Mesenchymal stem cell (in vitro differentiated cells and primary cell): ENCODE measurements at places on chromosomes 3 and 15.
A peak's percentile ranks its signal among the peaks of the same experiment; 100 is the strongest.

DNA sequence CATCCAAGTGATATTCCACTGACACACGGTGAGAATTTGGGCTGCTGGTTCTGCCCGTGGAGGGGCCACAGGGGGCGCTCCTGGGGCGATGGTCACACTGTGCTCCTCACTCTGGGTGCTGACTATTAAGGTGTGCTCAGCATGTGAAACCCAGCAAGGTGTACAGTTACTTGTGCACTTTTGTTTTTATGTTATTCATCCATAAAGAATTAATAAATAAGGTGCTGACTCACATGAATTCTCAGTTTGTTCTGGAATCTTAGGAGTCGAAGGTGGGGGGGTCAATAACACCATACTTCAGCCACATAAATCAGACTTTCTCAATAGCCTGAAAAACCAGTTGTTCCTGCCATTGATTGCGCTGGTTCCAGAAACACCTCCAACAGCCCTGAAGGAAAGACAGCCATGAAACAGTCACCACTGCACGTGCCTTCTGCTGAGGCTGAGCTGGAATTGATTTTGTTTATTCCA, 53.5 kb upstream of the SPATA12 start:
- no peak overlapping the region for H3K4me3 ChIP-seq
- no peaks in the 10 kb centered on the region for H3K27me3 ChIP-seq
- peak overlapping the region; percentile 54 for H3K27ac ChIP-seq
- H3K4me1 ChIP-seq: peaks cover 11% of the 10 kb centered on the region
- peaks cover 9% of the 10 kb centered on the region for H3K36me3 ChIP-seq

DNA sequence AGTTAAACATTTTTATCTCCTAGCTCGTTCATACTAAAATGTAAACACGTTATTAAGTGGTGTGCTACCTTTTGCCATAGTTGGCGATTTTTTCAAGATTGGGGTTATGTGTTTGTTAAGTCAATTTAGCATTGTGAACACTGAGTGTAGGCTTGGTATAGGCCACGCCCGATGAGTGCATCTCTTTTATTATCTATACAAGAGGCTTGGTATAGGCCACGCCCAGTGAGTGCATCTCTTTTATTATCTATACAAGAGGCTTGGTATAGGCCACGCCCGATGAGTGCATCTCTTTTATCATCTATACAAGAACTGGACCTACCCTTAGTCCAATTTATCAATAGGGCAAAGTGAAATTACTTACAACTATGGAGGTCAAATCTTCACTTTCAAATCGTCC, 70.4 kb downstream of the NIPA2 start:
- DNase-seq: no peak
- peaks cover 71% of the 10 kb centered on the region for H3K36me3 ChIP-seq
- no peak overlapping the region for H3K27ac ChIP-seq
- no peaks in the 10 kb centered on the region for H3K27me3 ChIP-seq
- H3K4me3 ChIP-seq: no peak overlapping the region

GRCh38 chr15:96160269-96160668, 170.2 kb upstream of the NR2F2 start:
- H3K27me3 ChIP-seq: no peaks in the 10 kb centered on the region
- H3K27ac ChIP-seq: no peak overlapping the region
- no peaks in the 10 kb centered on the region for H3K36me3 ChIP-seq
- no peaks in the 10 kb centered on the region for H3K4me1 ChIP-seq
- DNase-seq: no peak

DNA sequence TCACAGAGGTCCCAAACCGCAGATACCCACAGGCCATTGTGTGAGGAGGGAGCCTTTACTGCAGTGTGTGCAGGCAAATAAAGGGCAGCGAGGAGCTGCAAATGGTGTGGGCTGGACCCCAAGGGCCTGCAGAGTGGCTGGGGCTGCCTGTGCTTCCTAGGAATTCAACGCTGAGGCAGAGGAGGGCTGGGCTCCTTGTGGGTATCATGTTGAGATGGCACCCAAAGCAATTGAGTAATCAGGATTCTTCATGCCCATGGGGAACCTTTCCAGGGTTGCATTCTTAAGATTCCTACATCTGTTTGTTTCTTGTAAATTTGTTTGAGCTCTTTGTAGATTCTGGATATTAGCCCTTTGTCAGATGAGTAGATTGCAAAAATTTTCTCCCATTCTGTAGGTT, 85.4 kb upstream of the LIPC start:
- H3K36me3 ChIP-seq: no peaks in the 10 kb centered on the region
- DNase-seq: no peak
- H3K27ac ChIP-seq: peak overlapping the region; percentile 31
- H3K4me1 ChIP-seq: peaks cover 7% of the 10 kb centered on the region
- no peaks in the 10 kb centered on the region for H3K27me3 ChIP-seq

GRCh38 chr15:90860450-90860849, 7.9 kb upstream of the FURIN start:
- no peaks in the 10 kb centered on the region for H3K27me3 ChIP-seq
- H3K4me3 ChIP-seq: no peak overlapping the region
- no peak for DNase-seq
- H3K36me3 ChIP-seq: no peaks in the 10 kb centered on the region

GRCh38 chr15:85621094-85621493, 173.6 kb downstream of the KLHL25 start:
- H3K27ac ChIP-seq: no peak overlapping the region
- H3K27me3 ChIP-seq: no peaks in the 10 kb centered on the region
- peaks cover 7% of the 10 kb centered on the region for H3K4me1 ChIP-seq
- H3K4me3 ChIP-seq: peak overlapping the region; percentile 85
- no peak for DNase-seq

DNA sequence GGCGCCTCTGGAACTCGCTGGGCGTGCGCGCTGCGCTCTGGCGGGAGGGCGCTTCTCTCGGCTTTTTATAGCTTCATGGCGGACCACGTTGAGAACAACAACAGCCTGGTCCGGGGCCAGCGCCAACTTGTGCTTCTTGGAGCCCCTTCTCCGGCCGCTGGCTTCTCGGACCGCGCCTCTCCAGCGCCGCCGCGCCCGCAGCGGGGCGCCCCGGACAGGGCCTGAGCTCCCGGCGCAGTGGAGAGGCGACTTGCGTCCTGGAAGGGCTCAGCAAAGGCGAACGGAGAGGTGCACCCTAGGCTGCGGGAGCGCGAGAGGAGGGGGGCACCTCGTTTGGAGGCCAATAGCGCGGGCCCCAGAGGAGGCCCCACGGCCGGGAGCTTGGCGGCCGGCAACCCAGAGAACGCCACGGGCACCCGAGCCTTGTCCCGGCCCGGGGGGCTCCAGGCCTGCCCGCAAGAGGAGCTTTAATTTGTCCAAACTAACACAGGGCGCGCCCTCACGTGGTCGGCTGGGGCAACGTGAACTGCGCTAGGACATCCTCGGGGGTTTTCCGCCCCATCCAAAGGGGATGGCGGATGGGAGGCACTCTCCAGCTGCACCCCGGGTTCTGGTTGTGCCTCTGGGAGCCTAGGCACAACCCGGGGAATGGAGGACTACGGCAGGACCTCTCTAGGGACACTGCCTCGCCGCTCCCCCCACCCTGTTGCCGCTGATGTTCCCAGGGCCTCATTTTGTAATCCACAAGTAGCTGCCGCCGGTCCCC, 37.8 kb downstream of the HMCES start:
- H3K27me3 ChIP-seq: no peaks in the 10 kb centered on the region
- peaks cover 14% of the 10 kb centered on the region for H3K4me1 ChIP-seq
- H3K4me3 ChIP-seq: peak overlapping the region; percentile 82
- peak; percentile 88 for DNase-seq
- H3K36me3 ChIP-seq: peaks cover 9% of the 10 kb centered on the region

GRCh38 chr3:29183346-29184087, 97.4 kb upstream of the RBMS3 start:
- DNase-seq: peak; percentile 81
- H3K4me3 ChIP-seq: no peak overlapping the region
- no peaks in the 10 kb centered on the region for H3K36me3 ChIP-seq
- no peaks in the 10 kb centered on the region for H3K27me3 ChIP-seq

- no peaks in the 10 kb centered on the region for H3K27me3 ChIP-seq
- peak; percentile 12 for DNase-seq
- no peaks in the 10 kb centered on the region for H3K36me3 ChIP-seq
Measured at GRCh38 chr3:100496711-100497261, 4.4 kb downstream of the TMEM45A start.

DNA sequence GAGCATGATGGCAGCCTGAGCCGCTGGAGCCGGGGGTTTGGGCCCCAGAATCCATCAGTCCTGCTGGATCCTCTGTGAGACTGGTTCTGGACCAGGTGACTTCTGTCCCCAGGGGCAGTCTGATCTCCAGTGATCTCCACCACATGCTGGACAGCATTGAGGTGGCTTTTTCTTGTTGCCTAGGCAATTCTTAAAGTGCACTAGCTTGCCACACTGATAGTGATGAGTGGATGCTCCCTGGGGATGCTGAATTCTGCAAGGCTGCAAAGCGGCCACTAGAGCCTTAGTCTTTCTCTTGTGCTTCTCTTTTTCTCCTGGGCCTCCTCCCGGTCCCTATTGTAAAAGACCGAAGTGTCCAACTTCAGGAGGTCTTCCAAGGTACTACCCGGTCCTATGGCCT, 70.4 kb upstream of the ATP11B start:
- H3K27ac ChIP-seq: no peak overlapping the region
- H3K4me3 ChIP-seq: no peak overlapping the region
- DNase-seq: no peak
- H3K27me3 ChIP-seq: peaks cover 2% of the 10 kb centered on the region
- H3K4me1 ChIP-seq: no peaks in the 10 kb centered on the region

- H3K27ac ChIP-seq: no peak overlapping the region
- no peaks in the 10 kb centered on the region for H3K36me3 ChIP-seq
- H3K27me3 ChIP-seq: no peaks in the 10 kb centered on the region
- no peaks in the 10 kb centered on the region for H3K4me1 ChIP-seq
Measured at GRCh38 chr15:54082836-54083492, 104.7 kb downstream of the UNC13C start.

- no peaks in the 10 kb centered on the region for H3K4me1 ChIP-seq
- DNase-seq: no peak
- no peaks in the 10 kb centered on the region for H3K27me3 ChIP-seq
- no peak overlapping the region for H3K4me3 ChIP-seq
- H3K36me3 ChIP-seq: peaks cover 12% of the 10 kb centered on the region
Measured at GRCh38 chr3:197068077-197068476, 38.5 kb upstream of the MELTF start.

DNA sequence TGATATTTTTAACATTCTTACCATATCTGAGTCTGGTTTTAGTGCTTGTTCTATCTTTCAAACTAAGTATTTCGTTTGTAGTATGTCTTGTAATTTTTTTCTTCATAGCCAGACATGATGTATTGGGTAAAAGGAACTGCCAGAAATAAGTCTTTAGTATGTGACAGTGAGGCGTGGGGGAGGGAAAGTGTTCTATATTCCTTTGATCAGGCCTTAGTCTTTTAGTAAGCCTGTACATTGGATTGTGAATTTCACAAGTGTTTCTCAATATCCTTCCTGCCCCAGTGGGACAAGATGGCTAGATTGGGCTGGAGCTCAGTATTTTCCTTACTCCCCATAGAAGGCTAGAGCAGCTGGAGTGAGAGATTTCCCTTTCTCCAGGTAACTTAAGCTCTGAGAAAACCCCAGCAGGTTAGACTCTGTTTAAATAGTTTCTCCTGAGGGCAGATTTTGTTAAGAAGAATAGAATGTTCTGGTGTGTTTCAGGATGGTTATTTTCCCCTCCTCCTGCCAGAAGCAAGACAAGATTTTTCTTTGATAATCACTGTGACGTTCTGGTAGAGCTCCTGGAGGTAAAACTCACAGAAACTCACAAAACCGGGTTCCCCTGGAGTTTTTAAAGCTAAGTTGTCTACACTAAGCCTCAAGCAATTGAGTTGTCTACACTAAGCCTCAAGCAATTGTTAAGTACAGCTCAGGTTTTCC, 140.7 kb upstream of the ARPP21 start:
- no peaks in the 10 kb centered on the region for H3K27me3 ChIP-seq
- no peaks in the 10 kb centered on the region for H3K36me3 ChIP-seq
- no peak overlapping the region for H3K4me3 ChIP-seq
- DNase-seq: no peak
- H3K4me1 ChIP-seq: no peaks in the 10 kb centered on the region
- H3K27ac ChIP-seq: no peak overlapping the region

DNA sequence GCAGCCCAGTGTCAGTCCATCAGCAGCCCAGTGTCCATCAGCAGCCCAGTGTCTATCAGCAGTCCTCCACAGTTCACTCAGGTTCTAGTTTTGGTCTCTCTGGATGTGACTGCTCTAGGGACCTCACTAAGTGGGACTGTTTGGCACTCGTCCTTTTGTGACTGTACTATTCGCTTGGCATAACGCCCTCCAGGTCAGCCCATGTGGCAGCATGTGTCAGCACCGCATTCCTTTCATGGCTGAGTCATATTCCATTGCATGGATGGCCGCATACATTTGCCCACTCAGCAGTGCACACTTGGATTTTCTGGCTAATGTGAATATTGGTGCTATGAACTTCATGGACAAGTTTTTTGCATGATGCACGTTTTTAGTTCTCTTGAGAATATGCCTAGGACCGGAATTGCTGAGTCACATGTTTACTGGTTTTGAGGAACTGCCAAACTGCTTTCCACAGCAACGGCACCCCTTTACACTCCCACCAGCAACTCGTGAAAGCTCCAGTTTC, 16.4 kb downstream of the CHST13 start:
- H3K27ac ChIP-seq: no peak overlapping the region
- DNase-seq: peak; percentile 87
- H3K36me3 ChIP-seq: no peaks in the 10 kb centered on the region
- H3K4me3 ChIP-seq: no peak overlapping the region
- peaks cover 24% of the 10 kb centered on the region for H3K4me1 ChIP-seq
- H3K27me3 ChIP-seq: peaks cover 57% of the 10 kb centered on the region

DNA sequence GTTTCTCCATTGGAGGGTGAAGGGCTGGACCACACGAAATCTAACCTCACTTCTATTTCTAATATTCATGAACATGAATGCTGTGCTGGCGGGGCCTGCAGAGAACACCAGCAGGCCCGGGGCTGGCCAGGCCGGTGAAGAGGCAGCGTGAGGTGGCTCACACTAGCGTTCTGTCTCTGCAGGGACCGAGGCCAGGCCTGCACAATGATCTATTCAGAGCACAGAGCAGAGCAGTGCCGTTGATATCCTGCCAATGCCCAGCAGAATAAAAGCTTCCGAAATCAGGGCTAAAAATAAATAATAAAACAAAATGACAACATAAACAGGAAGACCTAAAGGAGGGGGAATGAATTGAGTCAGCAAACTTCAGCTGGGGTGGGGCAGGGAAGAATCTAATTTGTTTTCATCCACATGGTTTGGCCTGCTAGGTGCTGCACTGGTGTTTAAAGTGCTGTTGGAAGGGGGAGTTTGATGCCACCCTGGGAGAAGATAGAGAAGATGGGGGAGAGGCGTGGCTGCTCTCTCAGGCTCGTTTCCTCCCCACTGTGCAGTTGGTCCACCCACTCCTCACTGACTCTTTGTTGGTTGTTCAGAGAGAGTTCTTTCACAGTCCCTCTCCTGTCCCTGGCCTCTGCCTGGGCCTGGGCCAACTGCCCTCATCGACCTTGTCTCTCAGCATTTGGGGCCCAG, 837.1 kb downstream of the AGBL1 start:
- DNase-seq: peak; percentile 8
- no peaks in the 10 kb centered on the region for H3K27me3 ChIP-seq
- no peak overlapping the region for H3K27ac ChIP-seq

DNA sequence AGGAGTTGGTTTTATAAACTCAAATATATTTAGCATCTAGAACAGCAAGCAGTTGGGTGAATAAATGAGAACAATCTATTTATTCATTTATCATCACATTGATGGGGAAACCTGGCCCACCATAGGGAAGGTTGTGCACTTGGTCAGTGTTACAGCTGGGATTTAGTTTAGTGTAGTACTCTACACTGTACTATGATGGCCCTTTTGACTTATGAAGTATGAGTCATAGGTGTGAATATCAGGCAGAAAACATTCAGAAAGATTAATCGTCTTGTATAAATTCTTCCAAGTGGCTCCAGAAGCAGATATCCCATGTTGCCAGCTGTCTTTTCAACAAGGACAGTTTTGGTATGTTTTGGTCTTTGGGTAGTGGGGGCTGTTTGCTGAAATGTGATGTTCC, 38.0 kb downstream of the BBS4 start:
- no peak overlapping the region for H3K4me3 ChIP-seq
- no peak overlapping the region for H3K27ac ChIP-seq
- DNase-seq: no peak
- peaks cover 1% of the 10 kb centered on the region for H3K4me1 ChIP-seq
- no peaks in the 10 kb centered on the region for H3K27me3 ChIP-seq
